Kidney capillary endothelial cell (primary cell): ENCODE measurements at places on chromosomes 5 and 9.

DNA sequence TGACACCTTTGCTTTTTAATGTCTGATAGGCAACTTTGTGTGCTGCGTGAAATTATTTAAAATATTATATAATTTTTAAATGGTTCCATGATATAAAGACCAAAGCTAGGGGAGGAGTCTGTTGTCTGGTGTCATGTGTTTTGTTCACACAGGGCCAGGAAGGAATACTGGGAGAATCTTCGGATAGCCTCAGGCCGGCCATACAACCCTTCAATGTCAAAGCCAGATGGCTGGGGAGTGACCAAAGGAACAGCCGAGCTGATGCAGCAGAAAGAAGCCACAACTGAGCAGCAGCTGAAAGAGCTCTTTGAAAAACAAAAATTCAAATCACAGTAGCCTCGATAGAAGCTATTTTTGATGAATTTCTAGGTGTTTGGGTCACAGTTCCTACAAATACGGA lies 19.2 kb downstream of the BHMT start:
- DNase-seq = no peak

GRCh38 chr9:79129865-79130480 lies 441.8 kb upstream of the TLE4 start:
- peak; percentile 42 for DNase-seq

- peak; percentile 63 for DNase-seq
Measured at GRCh38 chr9:72363908-72364678, 915 bp downstream of the ZFAND5 start.

GRCh38 chr9:108083160-108083750 lies 593.7 kb upstream of the KLF4 start:
- DNase-seq = no peak

- DNase-seq = peak; percentile 52
Measured at GRCh38 chr5:37715361-37715760, 124.5 kb downstream of the GDNF start.

DNA sequence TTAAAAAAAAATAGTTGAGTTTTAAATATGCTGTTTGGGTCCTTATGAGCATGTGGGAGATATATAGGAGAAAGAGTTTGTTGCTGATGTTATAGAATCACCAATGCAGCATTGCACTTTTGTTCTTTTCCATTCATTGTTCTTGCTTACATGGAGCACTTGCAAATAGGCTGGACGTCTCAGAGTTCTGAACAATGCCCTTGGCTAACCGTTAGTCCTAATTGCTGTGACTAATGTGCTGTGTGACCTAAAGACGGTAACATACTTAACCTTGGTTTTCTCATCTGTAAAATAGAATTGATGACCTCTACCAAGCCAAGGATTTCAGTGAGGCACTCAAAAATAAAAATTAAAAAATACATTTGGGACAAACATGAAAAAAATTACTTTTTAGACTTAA lies 29.8 kb downstream of the PIK3R1 start:
- DNase-seq = peak; percentile 68
